NCI-H1436 treated with DMSO at 0.1 percent for 48 hours (cell line): ENCODE measurements at places on chromosomes 13 and 19.

- peak; percentile 1 for DNase-seq
These were observed 406.3 kb downstream of the DCT start for GRCh38 chr13:94073007-94073744.

GRCh38 chr13:113535381-113535781 lies 44.9 kb upstream of the DCUN1D2 start:
- no peak for DNase-seq

GRCh38 chr19:53158119-53158656 lies 665 bp downstream of the ZNF347 start:
- no peak for DNase-seq

- DNase-seq, result no peak
These were observed 167.1 kb upstream of the MAB21L1 start for GRCh38 chr13:35643625-35644024.

DNA sequence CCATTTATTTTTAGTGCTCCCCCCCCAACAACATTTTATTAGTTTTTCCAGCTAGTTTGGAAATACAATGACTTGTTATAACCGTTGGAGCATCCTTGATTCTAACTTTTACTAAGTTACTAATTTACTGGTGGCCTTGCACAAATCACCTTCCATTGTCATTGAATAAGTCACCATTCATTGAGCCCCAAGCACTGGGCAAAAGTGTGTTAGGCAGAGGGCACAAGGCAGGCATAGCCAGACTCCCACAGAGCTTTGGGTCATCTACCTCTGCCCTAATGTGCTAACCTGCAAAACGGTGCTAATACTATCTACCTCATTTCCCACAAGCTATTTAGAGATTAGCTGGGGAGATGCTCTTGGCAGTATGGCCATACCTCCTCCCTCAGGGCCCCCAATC lies 86.8 kb upstream of the RNF113B start:
- DNase-seq, result no peak

DNA sequence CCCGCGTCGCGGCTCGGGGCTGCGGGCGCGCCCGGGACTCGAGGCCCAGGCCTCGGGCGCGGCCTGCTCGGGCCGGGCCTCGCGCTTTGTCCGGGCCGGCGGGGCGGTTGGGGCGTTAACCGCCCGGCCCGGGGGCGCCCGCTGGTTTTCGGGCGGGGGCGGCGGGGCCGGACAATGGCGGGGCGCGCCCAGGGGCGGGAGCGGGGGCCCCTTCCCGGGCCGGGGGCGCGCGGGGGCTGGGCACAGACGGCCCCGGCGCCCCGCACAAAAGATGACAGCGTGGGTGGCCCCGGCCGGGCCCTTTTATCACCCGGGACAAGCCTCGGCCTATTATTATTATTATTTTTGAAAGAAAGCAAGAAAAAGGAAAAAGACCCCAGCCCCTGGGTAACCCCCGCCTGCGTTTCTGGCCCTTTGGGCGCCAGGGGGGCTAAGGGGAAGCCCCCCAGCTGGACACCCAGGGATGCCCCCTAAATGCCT lies 419 bp downstream of the KDM4B start:
- DNase-seq, result no peak

DNA sequence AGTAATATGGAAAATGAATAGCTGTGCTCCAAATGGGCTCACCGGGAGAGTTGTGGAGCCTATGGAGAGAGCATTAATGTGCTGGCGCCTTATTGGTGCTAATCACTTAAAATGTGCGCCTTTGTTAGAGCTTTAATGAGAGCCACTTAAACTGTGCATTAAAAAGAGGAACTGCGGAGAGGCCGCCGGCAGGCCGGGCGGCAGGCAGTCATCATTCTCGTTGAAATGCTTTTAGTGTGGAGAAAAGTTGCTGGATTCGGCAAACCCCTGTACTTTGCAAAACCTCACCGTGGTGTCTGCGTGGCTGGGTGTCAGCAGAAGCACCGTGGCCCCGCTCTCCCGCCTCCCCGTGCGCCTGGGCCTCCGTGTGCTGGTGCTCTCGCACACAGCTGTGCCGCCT lies 105.5 kb downstream of the KDM4B start:
- no peak for DNase-seq

- no peak for DNase-seq
These were observed 178.8 kb downstream of the VWA8 start for GRCh38 chr13:41782086-41782485.

GRCh38 chr19:58150328-58150921 lies at the start of gene ZNF329:
Gene ZNF329 (minus strand): TSS chr19:58150789. CDS start chr19:58129503, 21,286 bp downstream.
- peak; percentile 18 for DNase-seq

DNA sequence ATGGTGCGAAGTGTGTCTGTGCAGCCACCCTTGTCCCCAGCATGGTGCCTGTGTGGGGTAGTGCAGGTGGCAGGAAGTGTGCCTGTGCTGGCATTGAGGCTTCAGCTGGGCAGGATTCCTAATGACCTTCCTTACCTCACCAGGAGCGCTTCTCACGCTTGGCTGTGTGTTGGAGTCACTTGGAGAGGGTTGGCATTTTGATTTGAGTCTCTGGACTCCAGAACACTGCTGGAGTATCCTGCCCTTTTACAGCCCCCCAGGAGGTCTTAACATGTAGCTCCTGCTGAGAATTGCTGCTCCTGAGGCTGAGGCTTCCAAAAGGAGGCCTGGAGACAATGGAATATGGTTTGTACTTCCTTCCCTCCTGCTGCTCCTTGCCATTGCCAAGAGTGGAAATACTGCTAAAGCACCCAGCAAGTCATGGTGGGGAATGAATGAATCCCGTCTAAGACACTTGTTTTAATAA lies 87.1 kb downstream of the ARHGEF7 start:
- DNase-seq, result no peak

DNA sequence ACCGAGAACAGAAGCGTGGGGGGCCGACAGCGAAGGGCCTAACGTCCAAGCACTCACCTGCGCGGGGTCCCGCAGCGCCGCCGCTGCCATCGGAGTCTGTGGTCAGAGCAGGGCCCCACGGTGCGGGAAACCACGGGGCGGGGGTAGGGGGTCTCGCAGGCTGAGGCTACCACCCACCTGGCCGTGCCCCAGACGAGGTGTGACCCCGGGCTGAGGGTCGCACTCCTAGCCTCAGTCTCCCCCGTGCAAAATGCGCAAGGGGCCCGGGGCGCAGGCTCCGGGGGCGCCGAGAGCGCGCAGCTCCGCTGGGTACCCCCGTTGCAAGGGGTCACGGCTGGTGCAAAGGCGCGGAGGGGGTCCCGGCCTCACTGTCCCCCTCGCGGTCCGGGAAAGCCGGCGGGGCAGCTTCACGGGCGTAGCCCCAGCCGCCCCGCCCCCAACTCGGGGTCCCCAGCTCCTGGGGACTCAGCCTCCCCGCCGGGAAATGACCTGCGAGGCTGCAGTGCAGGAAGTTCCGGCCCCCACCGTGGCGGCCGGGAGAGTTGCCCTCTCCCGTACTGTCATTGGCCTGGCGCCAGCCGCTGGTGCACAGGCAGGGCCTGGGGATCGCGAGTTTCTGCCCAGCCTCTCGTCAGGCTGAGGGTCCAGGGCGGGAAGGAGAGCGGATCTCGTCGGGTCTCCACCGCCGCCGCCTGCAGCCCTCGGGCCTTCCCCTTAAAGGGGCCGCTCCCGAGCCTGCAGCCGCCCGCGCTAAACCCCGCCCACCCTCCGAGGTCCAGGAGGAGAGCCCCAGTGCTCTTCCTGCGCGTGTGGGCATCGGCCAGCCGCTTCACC lies at the start of gene ZNF792:
Gene ZNF792 (minus strand): TSS at position 657 of the 834 bp plus-strand sequence. CDS start 567 bp downstream, at position 90.
- no peak for DNase-seq

GRCh38 chr19:44738136-44738535 lies 10.4 kb upstream of the BCL3 start:
- no peak for DNase-seq

DNA sequence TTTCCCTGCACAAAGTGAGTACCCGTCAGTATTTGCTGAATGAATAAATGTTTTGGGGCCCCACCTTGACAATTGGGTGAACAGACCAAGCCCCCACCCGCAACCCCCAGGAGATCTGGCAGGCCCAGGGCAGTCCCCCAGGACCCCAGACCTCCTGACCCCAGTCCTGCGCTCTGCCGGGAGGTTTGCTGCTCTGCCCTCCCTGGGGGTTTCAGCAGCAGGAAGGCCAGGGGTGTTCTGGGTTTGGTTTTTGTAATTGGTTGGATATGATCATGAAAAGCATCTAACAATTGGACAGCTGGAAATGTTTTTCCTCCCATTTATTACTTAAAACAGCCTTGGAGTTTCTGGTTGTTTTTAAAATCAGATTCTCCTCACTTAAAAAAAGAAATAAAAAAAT lies 193.8 kb downstream of the URI1 start:
- no peak for DNase-seq

DNA sequence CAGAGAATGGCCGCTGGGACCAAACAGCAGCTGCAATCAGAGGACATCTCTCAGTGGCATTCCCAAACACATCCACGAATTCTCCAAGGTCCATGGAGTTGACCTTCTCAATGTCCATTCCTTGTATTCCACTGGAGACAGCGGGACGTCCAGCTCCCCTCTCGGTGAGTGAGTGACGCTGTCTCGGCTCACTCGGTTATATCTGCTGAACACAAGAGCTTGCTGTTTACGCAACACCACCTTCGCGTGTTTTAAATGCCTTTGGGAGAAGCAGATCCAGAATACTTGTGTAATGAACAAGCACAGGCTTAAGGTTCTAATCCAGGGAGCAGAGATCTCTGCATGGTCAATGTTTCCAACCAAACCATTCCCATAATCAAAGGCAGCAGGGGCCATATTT lies at the start of gene URAD:
Gene URAD (minus strand): TSS at position 174 of the 400 bp plus-strand sequence. CDS start 56 bp downstream, at position 118.
- DNase-seq, result no peak

DNA sequence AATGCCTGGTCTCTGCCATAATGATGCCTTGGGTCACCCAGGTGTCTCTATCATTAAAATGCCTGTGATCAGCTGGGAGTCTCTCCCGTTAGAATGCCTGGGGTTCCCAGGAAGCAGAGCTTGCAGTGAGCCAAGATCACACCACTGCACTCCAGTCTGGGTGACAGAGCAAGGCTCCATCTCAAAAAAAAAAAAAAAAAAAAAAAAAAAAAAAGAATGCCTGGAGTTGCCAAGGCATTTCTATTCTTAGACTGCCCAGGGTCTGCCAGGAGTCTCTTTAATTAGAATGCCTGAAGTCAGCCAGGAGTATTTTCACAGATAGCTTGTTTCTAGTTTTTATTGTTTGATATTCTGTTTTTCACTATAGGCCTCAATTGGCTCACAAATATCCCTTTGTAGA lies 1552.5 kb downstream of the UQCRFS1 start:
- DNase-seq, result no peak

GRCh38 chr13:111219950-111220349 lies 100.5 kb upstream of the TEX29 start:
- DNase-seq, result no peak

- no peak for DNase-seq
These were observed 729 bp upstream of the ARID3A start for GRCh38 chr19:925087-925525.

DNA sequence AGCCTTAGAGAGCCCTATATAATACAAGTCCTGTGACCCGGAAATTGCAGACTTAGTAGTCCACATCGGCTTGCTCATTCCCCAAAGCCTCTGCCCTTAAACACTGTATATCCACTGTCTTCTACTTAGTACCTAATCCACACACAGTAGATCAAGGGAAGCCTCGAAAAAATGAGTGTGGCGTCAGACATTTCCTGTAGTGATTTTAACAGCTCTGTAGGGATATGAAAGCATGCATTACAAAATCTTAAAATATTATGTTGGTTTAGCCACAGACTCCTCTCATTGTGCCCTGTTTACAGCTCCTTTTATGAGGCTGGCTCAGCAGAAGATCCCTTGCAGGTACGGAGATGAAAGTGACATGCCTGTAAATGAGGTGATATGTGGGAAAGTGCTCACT lies 416.3 kb downstream of the LIG4 start:
- no peak for DNase-seq

GRCh38 chr13:101730420-101731000 lies 278.0 kb downstream of the ITGBL1 start:
- DNase-seq, result no peak

GRCh38 chr13:110697842-110698241 lies 8.1 kb downstream of the CARS2 start:
- DNase-seq, result no peak

- DNase-seq, result no peak
These were observed 813.0 kb upstream of the SLITRK5 start for GRCh38 chr13:86858216-86858615.

DNA sequence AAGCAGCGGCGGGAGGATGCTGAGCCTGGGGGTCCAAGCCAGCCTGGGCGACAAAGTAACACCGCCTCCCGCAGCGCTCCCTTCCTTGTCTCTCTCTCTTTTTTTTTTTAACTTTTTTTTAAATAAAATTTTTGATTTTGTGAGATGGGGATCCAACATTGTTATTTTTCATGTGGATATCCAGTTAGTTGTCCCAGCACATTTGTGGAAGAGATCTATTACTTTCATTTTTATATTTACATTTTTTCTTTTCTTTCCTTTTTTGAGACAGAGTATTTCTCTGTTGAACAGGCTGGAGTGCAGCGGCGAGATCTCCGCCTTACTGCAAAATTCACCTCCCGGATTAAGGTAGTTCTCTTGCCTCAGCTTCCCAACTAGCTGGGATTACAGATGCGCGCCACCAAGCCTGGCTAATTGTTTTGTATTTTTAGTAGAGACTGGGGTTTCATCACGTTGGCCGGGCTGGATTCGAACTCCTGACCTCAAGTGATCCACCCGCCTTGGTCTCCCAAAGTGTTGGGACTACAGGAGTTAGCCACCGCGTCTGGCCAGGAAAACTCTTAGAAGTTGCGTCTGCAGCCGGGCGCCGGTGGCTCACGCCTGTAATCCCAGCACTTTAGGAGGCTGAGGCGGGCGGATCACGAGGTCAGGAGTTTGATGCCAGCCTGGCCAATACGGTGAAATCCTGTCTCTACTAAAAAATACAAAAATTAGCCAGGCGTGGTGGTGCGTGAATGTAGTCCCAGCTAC lies 19.4 kb downstream of the ZNF816 start:
- no peak for DNase-seq

- no peak for DNase-seq
These were observed 2.0 kb downstream of the PALM start for GRCh38 chr19:710767-711166.

DNA sequence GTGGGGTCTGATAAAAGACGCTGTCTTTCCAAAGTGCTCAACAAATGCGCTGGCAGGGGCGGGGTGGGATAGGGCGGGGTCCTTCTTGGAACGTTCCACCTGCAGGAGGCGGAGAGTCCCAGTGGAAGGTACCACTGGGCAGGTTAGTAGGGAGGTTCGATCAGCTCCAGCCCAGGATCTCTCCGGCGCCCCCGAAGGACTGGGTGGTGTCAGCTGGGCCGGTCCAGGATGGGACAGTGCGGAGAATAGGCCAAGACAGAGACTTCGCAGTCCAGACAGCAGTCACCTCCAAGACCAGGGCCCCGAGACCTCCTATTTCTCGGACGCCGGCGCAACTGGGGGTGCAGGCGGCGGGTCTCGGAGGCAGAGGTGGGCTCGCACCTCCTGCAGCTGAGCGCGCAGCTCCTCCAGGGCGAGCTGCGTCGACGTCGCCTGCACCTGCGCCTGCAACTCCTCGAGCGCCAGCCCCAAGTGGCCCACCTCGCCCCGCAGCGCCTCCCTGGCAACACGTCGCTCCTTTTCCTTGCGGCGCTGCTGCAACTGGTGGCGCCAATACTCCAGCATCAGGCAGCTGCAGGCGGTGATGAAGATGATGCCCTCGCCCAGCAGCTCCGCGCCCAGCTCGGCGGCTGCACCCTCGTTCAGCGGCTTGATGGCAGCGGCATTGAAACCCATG lies 21.6 kb downstream of the VASP start:
- DNase-seq, result no peak

- DNase-seq, result no peak
These were observed 7.9 kb upstream of the MYO16 start for GRCh38 chr13:108621462-108621861.
